ENCODE measurements at places on chromosomes 16 and 17.
A peak's percentile ranks its signal among the peaks of the same experiment; 100 is the strongest.

DNA sequence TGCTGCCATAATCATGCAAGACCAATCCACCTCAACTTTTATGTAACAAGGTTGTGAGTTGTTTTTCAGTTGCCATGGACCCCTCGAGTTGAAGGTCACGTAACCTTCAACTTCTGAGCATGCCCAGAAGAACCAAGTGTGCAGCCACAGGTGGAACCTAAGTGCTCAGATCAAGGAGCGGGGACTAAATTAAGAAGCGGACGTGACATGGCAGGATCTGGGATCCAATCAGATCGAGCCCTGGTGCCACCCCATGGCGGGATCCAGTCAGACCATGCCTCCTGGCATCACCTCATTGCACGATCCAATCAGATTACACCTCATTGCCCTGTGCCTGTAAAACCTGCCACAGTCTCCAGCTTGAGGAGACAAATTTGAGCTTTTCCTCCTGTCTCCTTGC is 204.5 kb upstream of the CDH5 start:
- DNase-seq = no peak

- DNase-seq = no peak
Observed at GRCh38 chr16:2040041-2040786, 7.4 kb downstream of the NTHL1 start.

DNA sequence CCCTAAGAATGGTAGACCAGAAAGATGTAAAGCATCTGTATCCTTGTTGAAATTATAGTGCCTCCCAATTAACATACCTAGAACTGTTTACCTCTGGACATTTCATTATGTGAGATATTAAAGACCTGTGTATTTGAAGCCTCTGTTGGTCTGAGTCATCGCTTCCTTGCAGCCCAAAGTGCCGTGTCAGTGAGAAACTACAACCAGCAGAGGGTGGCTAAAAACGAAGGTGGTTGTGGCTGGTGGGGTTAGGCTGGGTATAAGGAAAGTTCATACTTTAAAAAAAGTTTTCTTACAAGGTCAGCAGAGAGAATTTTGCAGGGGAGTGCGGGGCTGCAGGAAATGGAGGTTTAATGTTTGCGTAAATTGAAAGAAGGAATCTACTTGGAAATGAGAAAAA is 290.7 kb downstream of the TMEM114 start:
- no peak for DNase-seq

- no peak for DNase-seq
Observed at GRCh38 chr16:10846213-10846998, 27.8 kb upstream of the TVP23A start.

GRCh38 chr16:55532227-55532626 is 23.4 kb downstream of the LPCAT2 start:
- DNase-seq = no peak

- no peak for DNase-seq
Observed at GRCh38 chr16:57403965-57404817, at the start of gene CCL17. Gene CCL17 (plus strand): TSS chr16:57404767. CDS start chr16:57413933, 9,166 bp downstream.

GRCh38 chr17:36188891-36189306 is 7.7 kb downstream of the CCL3L1 start:
- peak; percentile 37 for DNase-seq

- no peak for DNase-seq
Observed at GRCh38 chr16:76125871-76126270, 151.3 kb upstream of the CNTNAP4 start.

- no peak for DNase-seq
Observed at GRCh38 chr16:83689385-83689831, 118.4 kb upstream of the HSBP1 start.

GRCh38 chr16:54724346-54724925 is 206.2 kb upstream of the IRX5 start:
- DNase-seq = no peak
